ENCODE measurements at places on chromosomes 13 and 19. TPM values are rescaled to one million over a fixed set of nuclear protein-coding genes. Genes with fewer than 3 reads are reported as not detected.
A peak's percentile ranks its signal among the peaks of the same experiment; 100 is the strongest.

C19orf12 gene
- total RNA-seq: 33.5 TPM

IFNL2 gene
- total RNA-seq: not detected

SPACA4 gene
- not detected for total RNA-seq

LRFN3 gene
- total RNA-seq: 7.2 TPM

NOVA2 gene
- 0.68 TPM for total RNA-seq

- DNase-seq: no peak
- H3K27me3 ChIP-seq: peaks cover 36% of the 10 kb centered on the region
- H3K4me3 ChIP-seq: no peak overlapping the region
- no peaks in the 10 kb centered on the region for H3K4me1 ChIP-seq
Observed at GRCh38 chr19:3723110-3723488, 14.9 kb downstream of the TJP3 start.

DNA sequence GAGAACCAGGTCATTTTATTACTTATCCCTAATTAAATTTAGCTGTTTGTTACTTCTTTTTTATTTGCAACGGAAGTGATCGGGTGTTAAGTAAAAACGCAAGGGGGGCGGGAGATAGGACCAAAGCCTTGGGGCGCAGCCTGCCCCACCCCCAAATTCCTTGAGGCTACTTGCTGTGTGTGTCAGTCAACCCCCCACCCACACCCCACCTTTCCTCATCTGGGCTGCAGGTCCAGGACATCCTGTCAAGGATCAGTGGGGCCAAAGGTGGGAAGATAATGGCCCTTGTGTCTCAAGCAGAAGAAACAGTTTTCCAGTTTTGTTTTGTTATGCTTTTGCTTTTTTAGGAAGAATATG lies 1.2 kb upstream of the FOXO1 start:
- peak overlapping the region; percentile 82 for H3K4me3 ChIP-seq
- DNase-seq: peak; percentile 71
- H3K27me3 ChIP-seq: no peaks in the 10 kb centered on the region

- H3K4me1 ChIP-seq: no peaks in the 10 kb centered on the region
- H3K4me3 ChIP-seq: no peak overlapping the region
- H3K36me3 ChIP-seq: peaks cover 24% of the 10 kb centered on the region
- no peak overlapping the region for H3K27ac ChIP-seq
- H3K27me3 ChIP-seq: no peaks in the 10 kb centered on the region
Observed at GRCh38 chr19:1970806-1971502, 30.0 kb downstream of the CSNK1G2 start.

DNA sequence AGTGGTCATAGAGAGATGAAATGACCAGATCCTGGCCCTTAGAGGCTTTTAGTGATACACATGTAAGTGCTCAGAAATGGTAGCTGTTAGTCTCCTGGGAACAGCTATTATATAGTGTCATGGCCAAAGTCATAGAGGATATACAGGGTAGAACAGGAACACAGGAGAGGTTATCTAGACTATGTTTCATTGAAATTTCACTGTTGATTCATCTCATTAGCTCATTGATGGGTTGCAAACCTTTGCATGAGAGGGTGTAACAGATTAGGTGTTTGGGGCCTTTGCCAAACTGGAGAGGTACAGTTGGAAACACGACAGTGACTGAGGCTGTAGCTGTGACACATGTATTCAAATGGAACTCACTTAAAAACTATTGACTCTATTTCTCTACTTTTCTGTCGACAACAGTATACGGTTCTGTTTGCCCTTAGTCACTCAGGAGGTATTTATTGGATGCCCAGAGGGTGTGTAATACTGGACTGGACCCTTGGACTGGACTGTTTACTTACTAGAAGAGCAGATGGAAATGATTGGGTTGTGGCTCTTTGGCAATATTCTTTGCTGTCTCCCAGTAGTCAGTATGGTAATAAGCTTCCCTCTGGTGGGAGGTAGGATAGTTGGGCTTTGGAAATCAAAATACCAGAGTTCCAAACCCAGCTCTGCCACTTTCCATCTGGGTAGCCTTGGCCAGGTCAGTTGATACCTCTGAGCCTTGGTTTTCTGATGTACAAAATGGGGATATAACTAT lies 29.8 kb downstream of the ARHGAP35 start:
- no peaks in the 10 kb centered on the region for H3K36me3 ChIP-seq
- no peak for DNase-seq
- no peaks in the 10 kb centered on the region for H3K27me3 ChIP-seq
- no peaks in the 10 kb centered on the region for H3K4me1 ChIP-seq
- no peak overlapping the region for H3K4me3 ChIP-seq
- H3K27ac ChIP-seq: no peak overlapping the region

DNA sequence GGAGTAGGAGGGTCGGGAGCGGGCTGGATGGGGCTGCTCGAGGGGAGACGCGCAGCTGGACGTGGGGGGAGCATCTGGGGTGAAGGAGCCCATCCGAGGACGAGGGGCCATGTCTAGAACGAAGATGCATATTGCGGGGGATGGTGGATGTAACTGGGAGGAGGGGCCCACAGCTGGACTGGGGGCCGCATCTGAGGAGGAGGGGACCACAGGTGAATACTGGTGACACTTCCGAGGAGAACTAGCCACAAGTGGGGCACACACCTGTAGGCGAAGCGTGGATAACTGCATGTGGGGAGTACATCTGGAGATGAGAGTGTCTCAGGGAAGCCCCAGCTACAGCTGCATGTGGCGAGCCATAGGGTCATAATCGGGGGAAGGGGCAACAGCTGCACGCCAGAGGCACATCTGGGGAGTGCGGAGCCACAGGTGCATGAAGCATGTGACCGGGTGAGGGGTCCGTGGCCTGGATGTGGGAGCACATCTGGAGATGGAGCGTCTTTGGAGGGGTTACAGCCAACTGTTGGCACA lies 402 bp downstream of the ZSWIM9 start:
- DNase-seq: no peak
- no peaks in the 10 kb centered on the region for H3K27me3 ChIP-seq
- peak overlapping the region; percentile 84 for H3K4me3 ChIP-seq

DNA sequence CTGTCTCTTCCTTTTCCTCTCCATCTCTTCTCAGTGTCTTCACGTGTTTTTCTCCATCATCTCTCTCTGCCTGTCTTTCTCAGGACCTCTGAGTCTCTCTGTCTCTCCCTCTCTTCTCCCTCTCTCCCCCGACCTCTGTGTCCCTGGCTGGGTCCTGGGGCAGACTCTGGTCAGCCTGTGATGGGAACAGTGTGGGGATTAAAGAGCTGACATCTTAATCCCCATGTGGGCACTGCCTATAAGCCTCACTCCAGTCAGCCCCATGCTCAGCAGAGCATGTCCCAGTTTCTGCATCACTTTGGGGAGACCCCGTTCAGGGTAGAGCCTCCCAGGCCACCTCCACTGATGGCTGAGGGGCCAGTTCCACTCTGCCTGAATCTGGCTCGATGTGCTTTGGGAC lies 16.2 kb downstream of the EGLN2 start:
- H3K4me1 ChIP-seq: peaks cover 43% of the 10 kb centered on the region
- no peak overlapping the region for H3K4me3 ChIP-seq
- no peaks in the 10 kb centered on the region for H3K36me3 ChIP-seq
- H3K27me3 ChIP-seq: no peaks in the 10 kb centered on the region
- DNase-seq: peak; percentile 37

DNA sequence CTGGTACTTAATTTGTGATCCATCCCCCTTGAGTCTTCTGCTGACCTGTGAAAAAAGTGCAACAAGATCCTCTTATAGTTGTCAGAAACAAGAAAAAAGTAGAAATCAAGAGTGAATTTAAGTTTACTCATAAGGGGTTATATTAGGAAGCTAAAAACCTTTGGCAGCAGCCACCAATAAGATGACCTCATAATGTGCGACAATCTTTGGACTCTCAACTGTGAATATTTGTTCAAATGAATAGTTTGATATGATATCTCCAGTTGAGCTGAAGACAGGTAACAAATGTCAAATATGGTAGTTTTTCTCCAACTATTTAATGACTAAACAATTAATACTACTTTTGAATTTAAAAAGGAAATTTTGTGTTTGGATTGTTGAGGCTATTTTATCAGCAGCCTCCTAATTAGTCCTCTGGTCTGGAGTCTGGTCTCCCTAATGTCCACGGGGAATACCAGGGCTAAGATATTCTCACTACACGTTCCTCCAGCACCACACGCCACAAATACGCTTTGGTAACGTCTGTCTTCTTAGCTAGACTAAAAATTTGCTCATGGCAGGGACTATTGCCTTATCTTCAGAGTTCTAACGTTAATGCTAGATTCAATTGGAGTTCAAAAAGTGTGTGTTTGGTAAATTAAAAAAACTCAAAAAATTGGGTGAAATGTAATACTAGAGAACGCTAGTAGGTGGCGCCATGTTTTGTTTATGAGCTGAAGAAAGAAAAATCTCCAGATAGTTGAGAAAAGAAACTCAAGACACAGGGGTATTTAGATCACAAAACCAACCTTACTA lies 51.0 kb upstream of the PDX1 start:
- H3K27me3 ChIP-seq: no peaks in the 10 kb centered on the region
- H3K4me1 ChIP-seq: no peaks in the 10 kb centered on the region

DNA sequence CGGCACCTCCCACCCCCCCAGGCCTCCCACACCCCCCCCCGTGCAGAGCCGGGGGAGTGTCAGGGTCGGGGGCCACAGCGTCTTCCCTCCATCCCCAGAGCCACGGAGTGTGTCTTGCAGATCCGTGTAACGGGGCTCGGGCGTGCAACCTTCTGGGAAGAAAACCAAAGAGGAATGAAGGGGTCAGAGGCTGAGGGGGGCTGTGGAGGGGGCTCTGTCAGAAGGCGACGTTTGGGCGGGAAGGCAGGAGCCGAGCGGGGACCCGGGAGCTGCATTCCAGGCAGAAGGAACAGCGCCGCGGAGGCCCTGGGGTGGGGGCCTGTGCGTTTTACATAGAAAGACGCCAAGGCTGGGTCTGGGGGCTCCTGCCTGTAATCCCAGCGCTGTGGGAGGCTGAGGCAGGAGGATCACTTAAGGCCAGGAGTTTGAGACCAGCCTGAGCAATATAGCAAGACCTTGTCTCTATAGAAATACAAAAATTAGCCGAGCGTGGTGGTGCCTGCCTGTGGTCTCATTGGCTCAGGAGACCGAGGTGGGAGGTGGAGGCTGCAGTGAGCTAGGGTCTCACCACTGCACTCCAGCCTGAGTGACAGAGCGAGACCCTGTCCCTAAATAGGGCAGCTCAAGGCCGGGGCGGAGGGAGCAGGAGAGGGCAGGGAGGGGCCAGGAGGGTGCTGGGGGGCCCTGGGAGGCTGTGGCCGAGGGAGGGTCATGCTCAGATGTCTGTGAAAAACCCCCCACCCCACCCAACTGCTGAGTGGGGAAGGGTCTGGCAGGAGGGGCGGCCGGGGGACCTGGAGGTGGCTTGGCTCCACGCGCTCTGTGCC lies 27.8 kb downstream of the ARID3A start:
- peaks cover 19% of the 10 kb centered on the region for H3K4me1 ChIP-seq
- H3K4me3 ChIP-seq: no peak overlapping the region
- no peaks in the 10 kb centered on the region for H3K36me3 ChIP-seq

DNA sequence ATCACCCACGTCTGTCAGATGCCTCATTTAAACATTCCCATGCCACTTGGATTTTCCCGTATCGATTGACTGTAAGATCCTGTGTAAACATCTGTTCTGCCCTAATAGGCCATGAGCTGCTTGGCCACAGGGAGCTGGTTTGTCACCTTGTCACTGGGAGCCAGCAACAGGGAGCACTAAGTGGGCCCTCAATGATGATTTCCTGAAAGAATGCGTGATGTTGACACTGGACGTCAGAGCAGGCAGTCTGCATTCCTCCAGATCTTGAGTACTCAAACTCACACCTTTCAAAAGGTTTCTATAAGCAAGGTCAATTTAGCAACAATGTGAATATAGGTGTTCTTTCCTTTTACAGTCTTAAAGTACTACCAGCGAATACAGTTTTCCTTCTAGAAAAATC lies 78.8 kb downstream of the TUBGCP3 start:
- H3K4me3 ChIP-seq: no peak overlapping the region
- no peaks in the 10 kb centered on the region for H3K4me1 ChIP-seq
- H3K36me3 ChIP-seq: peaks cover 66% of the 10 kb centered on the region
- no peaks in the 10 kb centered on the region for H3K27me3 ChIP-seq
- no peak for DNase-seq

DNA sequence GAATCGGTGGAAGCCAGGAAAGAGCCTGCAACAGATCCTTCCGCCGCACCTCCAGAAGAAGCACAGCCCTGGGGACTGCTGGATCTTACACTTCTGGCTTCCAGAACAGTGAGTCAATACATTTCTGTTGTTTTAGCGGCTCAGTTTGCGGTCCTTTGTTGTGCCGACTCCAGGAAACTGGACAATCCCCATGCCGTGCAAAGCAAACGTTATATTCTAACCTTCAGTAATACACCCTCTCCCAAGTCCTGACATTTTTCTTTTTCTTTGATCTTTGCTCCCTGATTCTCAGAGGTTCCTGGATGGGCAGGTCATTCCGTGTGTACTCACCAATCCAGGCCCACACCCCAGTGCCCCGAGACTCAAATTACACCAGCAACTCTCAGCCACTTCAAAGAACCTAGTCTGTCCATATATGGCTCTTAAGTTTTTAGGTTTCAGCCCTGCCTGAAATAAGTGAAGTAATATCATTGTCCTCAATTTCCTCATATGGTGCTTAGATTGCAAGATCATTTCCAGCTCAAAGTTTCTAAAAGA lies 387.1 kb upstream of the SGCG start:
- H3K36me3 ChIP-seq: no peaks in the 10 kb centered on the region
- no peaks in the 10 kb centered on the region for H3K27me3 ChIP-seq
- no peak overlapping the region for H3K4me3 ChIP-seq
- no peak for DNase-seq

GRCh38 chr19:12872941-12873890 lies 8.0 kb downstream of the DNASE2 start:
- H3K27me3 ChIP-seq: peaks cover 6% of the 10 kb centered on the region
- no peak for DNase-seq
- H3K36me3 ChIP-seq: peaks cover 39% of the 10 kb centered on the region
- no peaks in the 10 kb centered on the region for H3K4me1 ChIP-seq

DNA sequence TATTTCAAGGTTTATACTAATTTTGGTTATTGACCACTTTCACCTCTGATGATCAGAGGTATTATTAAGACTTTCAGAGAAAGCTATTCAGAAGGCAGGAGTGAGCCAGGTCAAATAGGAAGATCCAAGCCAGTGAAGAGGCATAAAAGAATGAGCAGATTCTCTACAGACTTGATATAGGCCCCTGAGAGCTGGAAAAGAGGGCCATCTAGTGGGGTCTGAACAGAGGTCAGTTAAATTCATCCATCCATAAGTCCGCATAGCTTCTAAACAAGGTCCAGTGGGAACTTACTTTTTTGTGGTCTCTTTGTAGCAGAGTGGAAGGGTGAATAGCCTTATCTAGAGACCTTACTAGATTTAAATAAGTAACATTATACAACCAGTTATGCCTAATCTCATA lies 126.6 kb upstream of the UFM1 start:
- H3K4me1 ChIP-seq: no peaks in the 10 kb centered on the region
- no peak overlapping the region for H3K27ac ChIP-seq
- H3K4me3 ChIP-seq: no peak overlapping the region
- H3K27me3 ChIP-seq: no peaks in the 10 kb centered on the region
- H3K36me3 ChIP-seq: no peaks in the 10 kb centered on the region

Data from sigmoid colon (tissue), 7 donors.